ENCODE measurements at places on chromosomes 4 and X. TPM values are rescaled to one million over a fixed set of nuclear protein-coding genes. Genes with fewer than 3 reads are reported as not detected.
A peak's percentile ranks its signal among the peaks of the same experiment; 100 is the strongest.

GRCh38 chrX:10952619-10953018 lies 158.5 kb upstream of the HCCS start:
- H3K36me3 ChIP-seq, result no peaks in the 10 kb centered on the region
- no peak overlapping the region for H3K27ac ChIP-seq
- no peaks in the 10 kb centered on the region for H3K4me1 ChIP-seq
- H3K4me3 ChIP-seq, result no peak overlapping the region
- no peak for DNase-seq

DNA sequence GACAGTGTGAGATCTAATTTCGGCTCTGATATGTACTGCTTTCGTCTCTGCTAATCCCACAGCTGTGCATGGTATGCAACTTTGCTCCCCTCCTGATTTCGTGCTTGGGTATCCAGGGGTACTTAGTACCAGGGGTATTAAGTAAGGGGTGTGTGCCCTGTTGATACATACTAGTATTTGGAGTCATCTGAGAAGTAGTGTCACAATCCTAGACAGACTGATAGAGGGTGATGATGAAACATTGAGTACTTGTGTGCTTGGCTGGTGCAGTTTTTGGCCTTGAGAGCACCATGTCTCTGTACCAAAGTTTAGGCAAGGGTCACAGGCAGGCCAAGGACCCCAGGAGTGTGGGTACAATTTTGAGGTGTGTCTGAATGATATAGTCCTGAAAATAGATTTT lies 10.9 kb downstream of the GPAT3 start:
- H3K36me3 ChIP-seq, result no peaks in the 10 kb centered on the region
- no peak overlapping the region for H3K27ac ChIP-seq
- H3K4me1 ChIP-seq, result peaks cover 8% of the 10 kb centered on the region
- H3K27me3 ChIP-seq, result no peaks in the 10 kb centered on the region
- no peak overlapping the region for H3K4me3 ChIP-seq
- DNase-seq, result no peak

- no peaks in the 10 kb centered on the region for H3K36me3 ChIP-seq
- H3K27ac ChIP-seq, result no peak overlapping the region
- DNase-seq, result no peak
- no peaks in the 10 kb centered on the region for H3K4me1 ChIP-seq
Measured at GRCh38 chr4:7554905-7555304, 120.2 kb upstream of the PSAPL1 start.

DNA sequence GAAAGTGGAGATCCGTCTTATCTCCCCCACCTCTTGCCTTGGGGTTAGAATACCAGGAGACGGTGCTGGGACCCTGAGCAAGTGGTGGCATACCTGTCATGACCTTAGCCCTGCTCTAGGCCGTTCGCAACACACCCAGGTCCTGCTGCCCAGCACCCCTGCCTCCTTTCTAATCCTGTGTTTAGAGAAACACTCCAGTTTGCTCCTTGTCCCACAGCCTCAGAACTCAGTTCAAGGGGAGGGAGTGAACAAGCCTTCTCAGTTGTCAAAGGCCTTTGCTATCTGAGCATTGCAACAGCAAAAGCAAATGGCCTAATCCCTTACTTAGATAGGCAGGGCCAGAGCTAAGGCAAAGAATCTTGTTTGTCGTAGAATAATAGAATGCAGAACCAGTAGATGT lies 67.9 kb downstream of the CHRNA9 start:
- no peaks in the 10 kb centered on the region for H3K36me3 ChIP-seq
- no peak overlapping the region for H3K4me3 ChIP-seq
- peak overlapping the region; percentile 78 for H3K27ac ChIP-seq
- DNase-seq, result peak; percentile 75
- no peaks in the 10 kb centered on the region for H3K4me1 ChIP-seq

- no peaks in the 10 kb centered on the region for H3K4me1 ChIP-seq
- DNase-seq, result no peak
- no peaks in the 10 kb centered on the region for H3K36me3 ChIP-seq
- no peak overlapping the region for H3K27ac ChIP-seq
Measured at GRCh38 chrX:154828016-154828408, 6.5 kb downstream of the SMIM9 start.

DNA sequence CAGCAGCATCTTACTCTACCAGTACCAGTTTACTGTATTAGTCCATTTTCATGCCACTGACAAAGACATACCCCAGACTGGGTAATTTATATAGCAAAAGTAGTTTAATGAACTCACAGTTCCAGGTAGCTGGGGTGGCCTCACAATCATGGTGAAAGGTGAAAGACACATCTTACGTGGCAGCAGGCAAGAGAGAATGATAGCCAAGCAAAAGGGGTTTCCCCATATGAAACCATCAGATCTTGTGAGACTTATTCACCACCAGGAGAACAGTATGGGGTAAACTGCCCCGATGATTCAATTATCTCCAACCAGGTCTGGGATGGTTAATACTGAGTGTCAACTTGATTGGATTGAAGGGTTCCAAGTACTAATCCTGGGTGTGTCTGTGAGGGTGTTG lies 69.3 kb downstream of the YIPF6 start:
- no peaks in the 10 kb centered on the region for H3K4me1 ChIP-seq
- no peaks in the 10 kb centered on the region for H3K36me3 ChIP-seq
- no peak overlapping the region for H3K4me3 ChIP-seq
- no peaks in the 10 kb centered on the region for H3K27me3 ChIP-seq
- DNase-seq, result no peak
- H3K27ac ChIP-seq, result no peak overlapping the region

DNA sequence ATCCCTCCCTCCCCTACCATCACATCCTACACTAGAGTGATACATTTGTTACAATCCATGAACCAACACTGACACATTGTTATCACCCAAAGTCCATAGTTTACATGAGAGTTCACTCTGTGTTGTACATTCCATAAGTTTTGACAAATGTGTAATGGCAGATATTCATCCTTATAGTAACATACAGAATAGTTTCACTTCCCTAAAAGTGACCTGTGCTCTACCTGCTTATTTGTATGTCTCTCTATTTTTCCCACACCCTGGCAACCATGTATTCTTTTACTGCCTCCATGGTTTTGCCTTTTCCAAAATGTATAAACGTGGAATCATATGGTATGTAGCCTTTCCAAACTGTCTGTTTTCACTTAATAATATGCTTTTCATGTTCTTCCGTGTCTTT lies 42.2 kb upstream of the HPGD start:
- H3K27ac ChIP-seq, result no peak overlapping the region
- no peaks in the 10 kb centered on the region for H3K36me3 ChIP-seq
- no peak for DNase-seq
- no peaks in the 10 kb centered on the region for H3K27me3 ChIP-seq

DNA sequence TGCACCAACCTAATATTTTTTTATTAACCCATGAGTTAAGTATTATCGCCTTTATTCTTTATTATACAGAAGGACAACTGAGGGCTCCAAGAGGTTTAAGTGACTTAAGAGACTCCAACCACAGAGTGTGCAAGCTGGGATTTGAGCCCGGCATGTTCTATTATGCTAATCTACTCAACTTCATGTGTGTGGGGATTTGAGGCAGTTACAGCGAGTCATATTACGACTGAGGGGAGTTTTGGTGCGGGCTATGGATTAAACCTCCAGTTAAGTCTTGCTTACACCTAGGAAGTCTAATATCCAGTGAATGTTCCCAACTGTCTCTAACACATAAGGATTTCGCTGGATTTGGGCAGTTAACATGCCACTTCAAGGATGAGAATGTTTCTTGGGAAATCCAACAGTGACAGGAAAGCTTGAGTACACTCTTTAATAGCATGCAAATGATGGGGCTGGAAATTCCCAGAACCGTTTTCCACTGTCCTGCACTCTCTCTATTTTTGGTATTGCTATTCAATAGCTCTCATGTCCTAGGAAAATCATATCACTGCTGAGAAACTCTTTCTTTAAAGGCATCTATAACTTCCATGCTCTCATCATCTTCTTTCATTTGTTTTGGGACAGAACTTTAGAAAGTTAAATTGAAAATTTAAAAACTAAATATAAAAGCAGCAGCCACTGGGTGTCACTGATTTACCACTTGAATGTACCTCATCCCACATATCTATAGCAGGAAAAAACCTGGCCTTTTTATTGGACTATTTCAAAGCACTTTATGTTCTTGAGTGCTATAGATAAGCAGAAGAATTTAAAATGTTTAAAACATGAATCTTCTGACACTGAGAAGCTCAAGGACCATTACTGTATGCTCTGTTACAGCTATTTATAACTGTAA lies 165.1 kb upstream of the TTC29 start:
- H3K4me3 ChIP-seq, result no peak overlapping the region
- no peaks in the 10 kb centered on the region for H3K4me1 ChIP-seq
- no peak overlapping the region for H3K27ac ChIP-seq
- no peaks in the 10 kb centered on the region for H3K36me3 ChIP-seq
- H3K27me3 ChIP-seq, result no peaks in the 10 kb centered on the region
- no peak for DNase-seq

DNA sequence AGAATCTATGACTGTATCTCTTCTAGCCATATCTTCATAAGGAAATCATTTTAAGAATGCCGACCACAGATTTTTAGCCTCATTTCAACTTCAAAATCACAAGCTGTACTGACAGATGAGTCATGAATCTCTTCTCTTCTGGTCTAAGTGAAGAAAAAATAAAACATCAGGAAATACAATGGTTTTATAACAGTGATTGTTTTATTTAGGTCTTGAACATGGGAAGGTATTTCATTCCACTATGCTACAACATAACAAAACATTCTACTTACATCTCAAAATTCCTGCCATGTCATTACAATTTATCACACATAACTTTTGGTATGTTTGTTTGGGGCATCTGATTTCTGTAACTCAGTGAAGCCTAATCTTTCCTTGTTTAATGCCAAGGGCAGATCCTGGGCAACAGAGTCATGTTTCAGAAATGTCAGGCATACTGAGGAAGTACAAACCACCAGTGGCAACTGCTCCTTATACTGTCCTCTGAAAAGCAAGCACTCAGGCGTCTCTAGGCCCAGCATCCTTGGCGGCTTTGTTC lies 325.0 kb downstream of the PDHA2 start:
- no peaks in the 10 kb centered on the region for H3K36me3 ChIP-seq
- H3K27me3 ChIP-seq, result no peaks in the 10 kb centered on the region
- no peaks in the 10 kb centered on the region for H3K4me1 ChIP-seq
- no peak overlapping the region for H3K4me3 ChIP-seq
- H3K27ac ChIP-seq, result no peak overlapping the region
- DNase-seq, result no peak

- DNase-seq, result no peak
- H3K27ac ChIP-seq, result no peak overlapping the region
- no peaks in the 10 kb centered on the region for H3K4me1 ChIP-seq
- no peaks in the 10 kb centered on the region for H3K27me3 ChIP-seq
- no peaks in the 10 kb centered on the region for H3K36me3 ChIP-seq
Measured at GRCh38 chr4:150371869-150372268, 210.1 kb upstream of the MAB21L2 start.

DNA sequence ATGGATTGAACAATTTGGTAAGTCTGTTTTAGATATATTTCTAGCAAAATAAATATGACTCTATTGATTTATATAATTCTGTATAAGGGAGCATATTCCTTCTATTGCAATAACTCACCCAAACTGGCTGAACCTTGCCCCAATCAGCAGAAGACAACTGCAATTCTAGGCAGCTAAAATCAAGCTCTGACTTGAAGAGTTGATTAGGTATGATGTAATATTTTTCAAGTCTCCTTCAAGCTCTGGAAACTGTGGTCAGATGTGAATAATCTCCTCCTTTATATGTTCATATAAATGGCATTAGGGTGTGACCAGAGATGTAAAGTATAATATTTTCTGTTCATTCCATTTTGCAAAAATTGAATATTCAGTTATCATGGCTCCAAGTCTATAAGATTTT lies 8.2 kb downstream of the RASSF6 start:
- H3K36me3 ChIP-seq, result no peaks in the 10 kb centered on the region
- no peaks in the 10 kb centered on the region for H3K4me1 ChIP-seq
- H3K27ac ChIP-seq, result no peak overlapping the region
- no peaks in the 10 kb centered on the region for H3K27me3 ChIP-seq
- no peak for DNase-seq

- H3K27ac ChIP-seq, result no peak overlapping the region
- no peaks in the 10 kb centered on the region for H3K4me1 ChIP-seq
- H3K27me3 ChIP-seq, result no peaks in the 10 kb centered on the region
- no peaks in the 10 kb centered on the region for H3K36me3 ChIP-seq
- DNase-seq, result no peak
Measured at GRCh38 chr4:52651996-52652672, 7.0 kb downstream of the USP46 start.

DNA sequence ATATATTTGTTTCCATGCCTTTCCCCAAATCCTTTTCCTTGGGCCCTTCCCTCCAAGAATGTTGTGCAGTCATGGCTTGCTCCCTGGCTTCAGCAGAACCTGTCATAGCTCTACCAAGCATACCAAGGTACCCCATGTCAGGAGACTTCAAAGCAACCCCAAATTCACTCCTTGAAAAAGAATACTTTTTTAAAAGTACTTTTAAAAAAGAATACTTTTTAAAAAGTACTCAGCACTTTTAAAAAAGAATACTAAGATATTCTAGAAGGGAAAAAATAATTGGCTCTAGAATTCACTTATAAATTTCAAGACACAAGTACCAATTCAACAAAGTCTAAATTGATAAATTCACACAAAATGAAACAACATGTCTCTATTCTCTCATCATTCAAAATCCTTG lies 76.0 kb downstream of the NR3C2 start:
- no peaks in the 10 kb centered on the region for H3K27me3 ChIP-seq
- no peaks in the 10 kb centered on the region for H3K4me1 ChIP-seq
- no peaks in the 10 kb centered on the region for H3K36me3 ChIP-seq
- no peak overlapping the region for H3K27ac ChIP-seq

DNA sequence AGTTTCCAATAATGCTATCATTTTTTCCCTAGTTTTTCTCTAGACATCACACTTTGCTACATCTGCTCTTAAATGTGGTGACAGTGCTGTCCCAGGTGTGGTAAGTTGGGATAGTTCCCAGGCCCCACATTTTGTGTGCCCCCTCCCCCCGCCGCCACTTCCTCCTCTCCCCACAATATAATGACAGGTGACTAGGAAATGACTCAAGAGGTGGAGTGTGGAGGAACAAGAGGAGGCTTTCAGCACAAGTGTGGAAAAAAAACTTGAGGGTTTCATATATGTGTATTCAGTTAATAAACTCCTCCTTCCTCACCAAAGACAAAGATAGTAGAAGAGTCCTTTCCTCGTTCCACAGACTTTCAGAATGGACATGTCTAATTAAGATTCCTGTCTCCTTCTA lies 18.3 kb upstream of the IL21 start:
- H3K27ac ChIP-seq, result no peak overlapping the region
- DNase-seq, result no peak
- H3K4me3 ChIP-seq, result no peak overlapping the region
- no peaks in the 10 kb centered on the region for H3K36me3 ChIP-seq
- H3K4me1 ChIP-seq, result no peaks in the 10 kb centered on the region

- H3K4me1 ChIP-seq, result no peaks in the 10 kb centered on the region
- no peak overlapping the region for H3K4me3 ChIP-seq
- DNase-seq, result peak; percentile 60
- H3K36me3 ChIP-seq, result no peaks in the 10 kb centered on the region
- no peaks in the 10 kb centered on the region for H3K27me3 ChIP-seq
Measured at GRCh38 chr4:8765631-8766590, 105.7 kb downstream of the HMX1 start.

GRCh38 chr4:74671080-74671698 lies 123.1 kb downstream of the BTC start:
- no peak overlapping the region for H3K27ac ChIP-seq
- no peaks in the 10 kb centered on the region for H3K4me1 ChIP-seq
- no peaks in the 10 kb centered on the region for H3K36me3 ChIP-seq
- DNase-seq, result no peak
- H3K4me3 ChIP-seq, result no peak overlapping the region

PGRMC2 gene
- 56.0 TPM for total RNA-seq

MAGIX gene
- 8.5 TPM for total RNA-seq

GALNTL6 gene
- not detected for total RNA-seq

NWD2 gene
- total RNA-seq, result not detected

DCTD gene
- 96.4 TPM for total RNA-seq

SLIT2 gene
- total RNA-seq, result 47.2 TPM
